Suppressor macrophage treated with lipopolysaccharide for 4 hours (primary cell): ENCODE measurements at places on chromosomes 16 and 17.
A peak's percentile ranks its signal among the peaks of the same experiment; 100 is the strongest.

GRCh38 chr17:66461343-66461995, 159.1 kb downstream of the PRKCA start:
- peak; percentile 36 for DNase-seq

DNA sequence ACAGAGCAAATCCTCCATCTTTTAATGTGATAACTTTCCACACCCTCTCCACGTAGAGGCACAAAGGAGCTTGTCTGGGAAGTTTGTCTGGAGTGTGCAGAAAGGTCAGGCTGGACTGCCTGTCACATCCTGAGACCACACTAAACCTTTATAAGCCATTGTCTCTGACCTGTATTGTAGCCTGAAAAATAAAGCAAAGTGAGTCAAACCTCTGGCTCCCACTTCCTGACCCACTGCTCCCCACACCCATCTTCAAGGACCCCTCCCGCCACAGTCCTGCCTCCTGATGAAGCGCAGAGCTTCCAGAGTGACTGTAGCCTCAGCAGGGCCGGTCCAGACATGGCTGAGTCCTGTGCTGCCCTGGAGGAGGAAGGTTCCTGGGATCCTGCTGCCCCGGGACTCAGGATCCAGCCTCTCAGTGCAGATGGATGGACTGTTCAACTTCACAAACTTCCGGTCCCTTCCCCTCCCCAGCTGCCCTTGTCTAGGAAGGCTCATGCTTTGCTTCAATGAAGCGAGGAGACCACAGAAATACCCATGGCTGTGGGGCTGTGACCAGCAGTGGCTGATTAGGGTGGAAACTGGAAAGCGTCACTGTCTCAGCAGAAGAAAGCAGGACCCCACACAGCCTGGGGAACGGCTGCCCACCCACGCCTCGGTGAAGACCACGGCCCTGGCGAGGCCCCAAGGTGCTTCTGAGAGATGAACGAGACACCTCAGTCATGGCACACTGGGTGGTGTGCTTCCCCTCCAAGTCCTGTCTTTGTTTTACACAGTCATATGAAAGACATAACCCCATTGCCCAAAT, 30.9 kb upstream of the CLEC18B start:
- no peak for DNase-seq

DNA sequence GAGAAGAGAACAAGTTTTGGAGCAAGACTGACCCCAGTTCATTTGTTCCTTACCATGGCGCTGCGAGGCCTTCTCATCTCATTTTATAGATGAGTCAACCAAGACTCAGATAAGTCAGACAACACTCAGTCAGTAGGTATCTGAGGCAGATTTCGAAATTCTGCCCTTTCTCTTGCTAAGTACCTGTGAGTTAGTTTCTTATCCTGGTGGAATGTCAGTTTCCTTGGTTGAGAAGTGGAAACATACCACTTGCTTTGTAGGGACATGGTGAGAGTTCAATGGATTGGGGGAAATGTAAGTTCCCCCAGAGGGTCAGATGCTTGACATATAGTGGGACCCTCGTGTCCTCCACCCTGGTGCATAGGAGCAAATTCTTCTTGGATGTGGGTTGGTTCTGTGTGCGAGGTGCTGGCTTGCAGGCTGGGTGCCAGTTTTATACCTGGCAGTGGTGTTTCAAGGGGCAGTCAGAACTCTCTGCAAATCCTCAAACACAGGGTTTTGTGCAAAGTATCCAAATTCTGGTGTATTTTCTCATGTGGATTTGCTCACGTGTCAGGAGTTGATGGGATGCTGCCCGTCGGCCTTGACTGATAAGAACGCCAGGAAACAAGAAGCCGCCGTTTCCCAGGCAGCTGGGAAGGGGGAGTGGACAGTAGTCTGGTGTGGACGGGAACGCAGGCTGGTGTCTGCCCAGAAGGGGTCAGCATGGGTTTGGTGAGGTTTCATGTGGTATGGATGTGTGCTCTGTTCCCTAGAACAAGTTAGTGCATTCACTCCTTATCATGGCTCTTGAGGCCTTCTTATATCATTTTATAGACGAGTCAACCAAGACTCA, 61.1 kb upstream of the CIBAR2 start:
- DNase-seq, result no peak

- no peak for DNase-seq
Observed at GRCh38 chr16:73404001-73404400, 356.1 kb upstream of the ZFHX3 start.

GRCh38 chr16:66923866-66924265, 1.5 kb downstream of the RRAD start:
- DNase-seq, result no peak

DNA sequence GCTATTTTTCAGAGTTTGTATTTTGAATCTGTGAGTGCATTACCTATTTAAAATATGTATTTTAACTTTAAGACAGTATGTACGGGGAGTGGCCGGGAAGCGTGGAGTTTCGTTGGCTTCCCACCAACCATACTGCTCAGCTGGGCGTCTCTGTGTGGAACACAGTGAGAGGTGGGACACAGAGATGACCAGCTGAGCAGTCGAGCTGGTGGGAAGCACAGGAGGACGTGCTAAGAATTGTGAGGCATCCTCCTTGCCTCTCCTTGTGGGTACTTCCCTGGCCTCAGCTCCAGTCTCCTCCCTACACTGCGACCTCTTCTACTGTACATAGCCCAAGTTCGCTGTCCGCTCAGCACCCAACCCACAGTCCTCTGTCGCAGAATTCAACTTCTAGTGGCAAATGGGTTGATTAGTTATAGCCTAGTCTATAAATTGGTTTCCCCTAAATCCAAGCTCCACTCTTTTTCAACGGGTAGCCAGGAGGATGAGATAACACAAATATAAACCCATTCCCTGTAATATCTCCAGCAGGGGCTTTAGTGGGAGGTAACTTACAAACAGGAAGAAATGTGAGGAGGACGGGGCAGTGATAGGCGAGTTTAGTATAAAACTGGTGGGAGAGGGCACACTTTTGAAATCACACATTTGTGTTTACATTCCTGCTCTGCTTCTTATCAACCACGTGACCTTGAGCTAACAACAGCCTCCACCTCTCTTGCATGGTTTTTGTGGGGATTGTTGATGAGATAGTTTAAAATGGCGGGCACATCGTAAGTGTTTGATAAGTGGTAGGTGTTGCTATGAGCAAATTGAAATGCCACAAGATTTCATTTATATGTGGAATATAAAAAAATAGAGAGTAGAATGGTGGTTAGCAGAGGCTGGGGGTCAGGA, 211.9 kb upstream of the HS3ST3A1 start:
- no peak for DNase-seq

DNA sequence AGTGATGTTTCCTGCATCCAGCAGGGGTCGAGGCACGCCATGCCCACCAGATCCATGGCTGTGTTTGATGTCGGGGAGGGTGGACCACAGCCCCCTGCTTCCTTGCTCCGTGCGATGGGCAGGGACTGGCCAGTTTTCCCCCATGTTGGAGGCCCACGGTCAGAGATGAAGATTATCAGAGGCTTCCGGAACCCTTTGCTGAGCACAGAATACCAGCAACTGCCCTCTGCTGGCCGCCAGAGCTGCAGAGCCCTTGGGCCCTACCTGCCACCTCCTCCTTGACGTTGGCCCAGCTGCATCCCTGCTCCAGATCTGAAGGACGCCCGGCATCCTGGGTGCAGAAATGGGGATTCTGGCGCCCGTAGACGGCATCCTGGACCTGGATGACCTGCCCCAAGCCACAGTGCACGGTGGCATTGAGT, 23.7 kb upstream of the BCO1 start:
- DNase-seq, result no peak

GRCh38 chr17:60920107-60920506, 242.5 kb downstream of the BCAS3 start:
- no peak for DNase-seq

- DNase-seq, result peak; percentile 43
Observed at GRCh38 chr16:3131755-3132377, 3.0 kb upstream of the ZNF213 start.

DNA sequence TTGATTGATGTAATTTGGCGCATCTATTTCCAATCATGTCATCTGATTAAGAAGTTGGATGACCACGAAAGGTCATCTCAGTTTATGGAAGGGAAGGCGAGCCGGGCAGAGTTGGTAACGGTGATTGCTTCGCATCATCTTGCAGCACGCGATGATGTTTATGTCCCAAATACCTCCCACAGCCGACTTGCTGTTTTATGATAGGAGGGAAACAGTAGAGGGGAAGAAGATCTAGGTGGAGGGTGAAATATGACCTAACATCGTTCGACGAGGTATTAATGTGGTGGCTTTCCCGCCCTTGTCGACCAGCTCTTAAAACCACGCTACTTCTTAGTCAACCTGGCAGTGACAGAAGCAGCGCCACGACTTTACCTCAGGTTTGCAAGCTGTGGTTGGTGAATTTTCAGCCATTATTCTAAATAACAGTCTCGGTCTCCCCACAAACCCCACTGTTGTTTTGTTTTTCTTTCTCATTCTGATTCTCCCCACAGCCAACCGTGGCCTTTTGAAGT, 805 bp upstream of the TANC2 start:
- no peak for DNase-seq

DNA sequence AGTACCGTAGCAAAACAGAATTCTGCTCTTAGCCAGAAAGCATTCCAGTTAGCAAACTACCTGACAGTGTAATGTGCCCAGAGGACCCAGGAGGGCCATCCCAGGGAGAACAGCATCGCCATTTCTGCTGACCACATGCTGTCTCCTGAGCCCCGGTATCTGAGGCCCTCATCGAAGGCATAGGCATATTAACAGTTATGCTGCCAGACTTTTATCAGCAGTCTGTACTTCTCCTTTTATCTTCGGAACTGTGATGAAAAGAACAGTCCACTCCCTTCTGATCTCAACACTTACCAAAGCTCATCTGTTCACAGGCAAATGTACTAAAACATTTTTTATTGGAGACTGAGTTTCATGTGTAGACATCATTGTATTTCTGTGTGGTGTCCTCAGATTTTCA, 236.4 kb downstream of the PRKCA start:
- peak; percentile 12 for DNase-seq

- DNase-seq, result no peak
Observed at GRCh38 chr17:41724476-41725050, 9.9 kb downstream of the HAP1 start.

DNA sequence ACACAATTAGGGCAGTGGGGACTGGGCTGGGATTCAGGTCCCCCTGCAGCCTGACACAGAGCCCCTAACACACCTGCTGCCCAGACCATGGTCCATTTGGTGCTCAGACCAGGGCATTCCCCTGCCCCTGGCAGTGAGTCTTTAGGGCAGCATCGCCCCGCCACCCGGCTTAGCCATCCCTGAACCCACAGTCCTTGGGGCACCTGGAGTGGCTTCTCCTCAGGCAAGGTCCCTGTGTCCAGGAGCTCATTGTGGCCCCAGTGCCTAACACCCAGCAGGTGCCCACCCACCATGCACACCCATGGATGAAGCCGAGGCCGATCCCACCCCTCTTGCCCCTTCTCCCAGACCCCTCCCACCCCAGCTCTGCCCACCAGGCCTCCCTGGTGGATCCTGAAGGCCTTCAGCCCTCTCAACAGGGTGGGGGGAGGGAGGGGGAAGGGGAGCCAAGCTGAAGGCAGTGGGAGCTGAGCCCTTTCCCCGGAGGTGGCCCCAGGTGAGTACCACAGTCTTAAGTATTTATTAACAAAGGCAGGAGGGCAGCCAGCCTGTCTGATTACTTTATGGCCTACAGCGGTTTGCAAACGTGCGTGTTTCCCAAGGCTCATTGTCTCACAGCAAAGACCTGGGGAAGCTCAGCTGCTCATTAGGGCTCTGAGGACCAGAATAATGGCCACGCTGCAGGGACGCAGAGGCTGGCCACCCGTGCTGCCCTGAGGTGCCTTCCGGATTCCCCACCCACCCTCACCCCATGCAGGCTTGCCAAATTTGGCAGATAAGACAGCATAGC, 38.5 kb downstream of the RBFOX3 start:
- DNase-seq, result no peak

DNA sequence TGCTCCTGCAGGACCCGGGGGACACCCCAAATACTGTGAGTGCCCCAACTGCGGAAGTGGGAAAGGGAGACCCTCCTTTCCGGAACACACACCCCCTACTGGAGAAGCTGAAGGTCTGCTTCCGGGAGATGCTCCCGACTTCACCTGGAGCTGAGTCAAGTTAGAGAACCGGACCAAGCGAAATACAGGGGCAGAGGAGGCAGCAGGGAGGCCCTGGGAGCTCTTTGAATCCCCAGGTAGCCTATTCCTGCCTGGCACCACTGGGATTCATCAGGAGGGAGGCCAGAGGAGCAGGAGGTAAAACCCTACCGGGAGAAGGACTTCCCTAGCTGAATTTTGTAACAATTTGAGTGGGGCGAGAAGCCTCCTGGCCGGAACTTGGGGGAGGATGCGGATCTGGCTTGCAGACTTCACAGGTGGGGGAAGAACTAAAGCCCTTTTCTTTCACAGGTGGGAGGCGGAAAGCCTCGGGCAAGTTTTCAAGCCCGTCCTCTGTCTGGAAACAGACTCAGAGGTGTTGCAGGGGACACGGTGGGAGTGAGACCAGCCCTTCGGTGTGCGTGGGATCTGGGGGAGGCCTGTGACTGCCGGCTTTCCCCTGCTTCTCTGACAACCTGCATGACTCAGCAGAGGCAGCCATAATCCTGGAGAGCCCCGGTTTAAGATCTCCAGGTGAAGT, 22.4 kb upstream of the TEKT1 start:
- DNase-seq, result no peak

GRCh38 chr17:79990051-79990592, 45.5 kb downstream of the TBC1D16 start:
- DNase-seq, result no peak
